ENCODE measurements at places on chromosomes 13 and 19.

DNA sequence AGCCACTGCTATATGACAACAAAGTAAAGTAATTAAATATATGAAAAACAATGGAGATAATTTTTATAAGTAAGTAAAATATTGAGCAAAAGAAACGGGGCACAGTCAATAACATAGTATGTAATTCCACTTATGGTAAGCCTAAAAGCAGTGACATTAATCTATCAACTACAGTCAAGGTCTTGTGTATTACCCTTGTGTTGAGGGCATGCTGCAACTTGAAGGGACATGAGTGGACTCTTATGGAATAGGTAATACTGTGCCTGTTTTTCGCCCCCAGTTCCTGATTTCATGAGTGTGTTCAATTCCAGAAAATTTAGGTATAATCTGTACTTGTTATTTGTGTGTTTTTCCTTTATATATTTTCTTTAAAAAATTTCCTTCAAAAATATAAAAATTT is 201.3 kb upstream of the SLITRK6 start:
- DNase-seq: no peak

- no peak for DNase-seq
These were observed 83.7 kb downstream of the ZNF536 start for GRCh38 chr19:30455881-30456280.

DNA sequence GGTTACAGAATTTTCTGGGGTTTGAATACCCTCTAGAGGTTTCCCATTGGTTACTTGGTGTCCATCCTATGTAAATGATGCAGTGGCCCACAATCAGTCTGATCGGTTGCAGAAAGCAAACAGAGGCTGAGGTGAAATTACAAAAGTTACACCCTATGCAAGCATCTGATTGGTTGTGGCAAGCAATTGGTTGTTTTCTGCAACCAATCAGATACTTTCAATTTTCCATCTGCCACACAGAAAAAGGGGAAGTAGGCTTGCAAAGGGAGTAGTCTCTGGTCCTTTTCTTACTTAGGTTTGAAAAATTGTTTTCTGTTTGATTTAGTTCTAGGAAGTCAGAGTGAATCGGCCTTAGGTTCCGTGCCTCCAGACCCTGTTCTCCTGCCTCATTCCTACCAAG is 93.1 kb downstream of the WTIP start:
- no peak for DNase-seq

DNA sequence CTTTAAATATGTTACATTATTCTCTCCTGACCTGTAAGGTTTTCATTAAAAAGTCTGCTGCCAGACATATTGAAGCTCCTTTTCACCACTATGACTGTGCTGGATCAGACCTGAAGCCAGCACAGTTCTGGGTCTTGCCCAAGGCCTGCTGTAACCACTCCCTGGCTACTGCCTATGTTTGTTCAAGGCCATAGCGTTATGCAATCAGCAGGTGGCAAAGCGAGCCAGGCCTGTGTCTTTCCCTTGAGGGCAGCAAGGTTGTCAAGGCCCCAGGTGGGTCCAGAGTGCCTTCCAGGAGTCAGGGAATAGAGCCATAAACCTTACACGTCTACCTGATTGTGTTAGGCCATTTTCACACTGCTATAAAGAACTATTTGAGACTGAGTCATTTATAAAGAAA is 496.8 kb upstream of the PCDH9 start:
- no peak for DNase-seq

DNA sequence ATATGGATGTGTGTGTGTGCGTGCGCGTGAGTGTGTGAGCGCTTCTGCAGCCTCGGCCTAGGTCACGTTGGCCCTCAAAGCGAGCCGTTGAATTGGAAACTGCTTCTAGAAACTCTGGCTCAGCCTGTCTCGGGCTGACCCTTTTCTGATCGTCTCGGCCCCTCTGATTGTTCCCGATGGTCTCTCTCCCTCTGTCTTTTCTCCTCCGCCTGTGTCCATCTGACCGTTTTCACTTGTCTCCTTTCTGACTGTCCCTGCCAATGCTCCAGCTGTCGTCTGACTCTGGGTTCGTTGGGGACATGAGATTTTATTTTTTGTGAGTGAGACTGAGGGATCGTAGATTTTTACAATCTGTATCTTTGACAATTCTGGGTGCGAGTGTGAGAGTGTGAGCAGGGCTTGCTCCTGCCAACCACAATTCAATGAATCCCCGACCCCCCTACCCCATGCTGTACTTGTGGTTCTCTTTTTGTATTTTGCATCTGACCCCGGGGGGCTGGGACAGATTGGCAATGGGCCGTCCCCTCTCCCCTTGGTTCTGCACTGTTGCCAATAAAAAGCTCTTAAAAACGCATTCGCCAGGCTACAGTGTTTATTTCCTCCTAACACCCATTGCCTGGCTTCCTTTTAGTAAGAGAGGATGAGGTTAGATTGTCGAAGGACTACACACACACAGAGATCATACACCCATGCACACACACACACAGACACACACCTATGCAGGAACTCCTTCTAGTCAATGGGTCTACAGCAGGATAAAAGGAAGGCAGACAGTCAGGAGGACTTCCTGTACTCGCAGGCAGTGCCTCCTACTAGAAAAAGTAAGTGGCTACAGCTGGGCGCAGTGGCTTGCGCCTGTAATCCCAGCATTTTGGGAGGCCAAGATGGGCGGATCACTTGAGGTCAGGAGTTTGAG is 7.1 kb downstream of the FOSB start:
- no peak for DNase-seq

DNA sequence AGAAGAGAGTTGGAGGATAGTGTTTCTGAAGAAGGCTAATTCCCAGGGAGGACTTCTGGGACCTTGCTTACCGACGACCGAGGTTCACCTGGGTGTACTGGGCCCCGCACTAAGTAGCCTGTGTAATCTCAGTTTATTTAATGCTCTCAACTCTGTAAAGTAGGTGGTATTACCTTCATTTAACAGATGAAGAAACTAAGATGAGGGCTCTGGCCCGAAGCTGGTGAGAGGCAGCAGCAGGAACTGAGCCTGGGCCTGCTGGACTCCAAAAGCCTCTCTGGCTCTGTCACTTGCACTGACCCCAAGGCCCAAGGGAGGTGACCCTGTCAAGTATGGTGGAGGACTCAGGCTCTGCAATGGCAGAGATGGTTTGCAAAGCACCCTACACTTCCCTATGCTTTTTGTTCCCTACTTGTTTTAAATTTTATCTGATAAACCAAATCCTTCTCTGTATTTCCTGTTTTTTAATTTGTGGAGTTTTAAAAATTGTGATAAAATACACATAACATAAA is 50.6 kb downstream of the GGACT start:
- DNase-seq: no peak

All from hypothalamus (tissue), 51 donors.